ENCODE measurements at places on chromosomes 7 and 10. TPM values are rescaled to one million over a fixed set of nuclear protein-coding genes. Genes with fewer than 3 reads are reported as not detected.

GRCh38 chr10:35451151-35452016 lies 115.1 kb downstream of the CCNY start:
- no peak for DNase-seq

- DNase-seq: no peak
These were observed 953.2 kb downstream of the SORCS3 start for GRCh38 chr10:105594296-105594695.

DNA sequence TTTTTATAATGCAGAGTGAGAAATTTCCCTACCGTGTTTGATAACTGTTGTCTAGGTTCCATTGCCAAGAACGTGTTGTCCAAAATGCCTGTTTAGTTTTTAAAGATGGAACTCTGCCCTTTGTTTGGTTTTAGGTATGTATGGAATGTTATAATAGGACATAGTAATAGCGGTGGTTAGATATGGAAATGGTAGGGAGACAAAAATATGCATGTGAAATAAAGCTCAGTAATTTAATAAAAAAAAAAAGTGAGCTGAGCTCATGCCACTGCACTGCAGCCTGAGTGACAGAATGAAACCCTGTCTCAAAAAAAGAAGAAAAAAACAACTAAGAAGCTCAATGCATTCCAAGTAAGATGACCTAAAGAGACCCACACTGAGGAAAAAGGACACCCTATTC lies 72.9 kb downstream of the ZNF783 start:
- DNase-seq: no peak

GRCh38 chr7:19026888-19027287 lies 90.5 kb downstream of the TWIST1 start:
- no peak for DNase-seq

DNA sequence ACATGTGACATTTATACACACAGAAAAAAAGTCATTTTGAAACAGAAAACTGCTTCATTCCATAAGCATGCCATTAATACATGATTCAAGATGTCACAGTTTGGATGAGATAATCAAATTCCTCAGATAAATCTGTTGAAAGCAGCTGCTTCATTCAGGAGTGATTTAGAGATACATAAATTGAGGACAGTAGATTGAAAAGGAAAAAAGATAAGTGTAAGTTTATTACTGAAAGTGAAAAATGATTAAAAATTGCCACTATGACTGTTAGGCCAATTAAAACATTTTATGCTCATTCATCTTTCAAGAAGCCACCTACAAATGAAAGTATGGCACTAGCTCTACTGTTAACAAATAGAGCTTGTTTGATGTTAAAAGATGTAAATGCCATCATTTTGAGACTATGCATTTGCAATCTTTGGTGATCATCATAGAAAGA lies 136.9 kb upstream of the CDK6 start:
- no peak for DNase-seq

DNA sequence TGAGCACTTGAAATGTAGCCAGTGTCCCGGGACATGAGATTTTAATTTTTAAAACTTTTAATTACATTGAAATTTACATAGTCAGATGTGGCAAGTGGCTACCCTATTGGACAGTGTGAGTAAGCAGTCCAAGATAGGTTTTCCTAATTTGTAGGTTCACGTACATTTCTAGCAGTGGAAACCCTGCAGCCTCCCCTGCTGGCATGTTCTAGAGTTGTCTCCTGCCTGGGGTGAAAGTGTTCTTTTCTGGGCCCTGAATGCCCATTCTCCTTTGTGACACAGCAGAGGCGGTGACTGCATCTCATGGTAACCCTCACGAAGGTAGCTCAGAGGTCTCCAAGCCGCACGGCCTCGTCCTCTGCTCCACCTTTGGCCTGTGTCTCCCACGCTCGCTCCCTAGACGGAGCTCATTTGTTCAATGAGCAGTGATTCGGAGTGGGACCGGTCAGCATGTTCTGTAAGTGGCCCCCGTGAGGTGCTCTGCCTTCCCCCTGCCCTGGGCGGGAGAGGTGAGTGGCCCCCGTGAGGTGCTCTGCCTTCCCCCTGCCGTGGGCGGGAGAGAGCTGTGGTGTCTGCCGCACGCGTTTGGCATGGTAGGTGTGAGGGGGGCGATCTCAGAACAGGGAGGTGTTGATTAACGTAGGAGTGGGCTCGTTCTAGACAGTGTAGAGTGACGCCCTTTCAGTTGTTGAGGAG lies 18.0 kb downstream of the WDR37 start:
- DNase-seq: no peak

Gene CHRM2
- total RNA-seq: not detected

Gene GNB2
- total RNA-seq: 231 TPM

Gene ABCB8
- 49.5 TPM for total RNA-seq

All from activated CD4-positive, alpha-beta memory T cell treated with anti-CD3 and anti-CD28 coated beads for 36 hours (primary cell).